Left cardiac atrium (tissue), 4 donors: ENCODE measurements at places on chromosomes 16 and 17.

GRCh38 chr17:68185820-68186219, 62.0 kb upstream of the AMZ2 start:
- DNase-seq: no peak

DNA sequence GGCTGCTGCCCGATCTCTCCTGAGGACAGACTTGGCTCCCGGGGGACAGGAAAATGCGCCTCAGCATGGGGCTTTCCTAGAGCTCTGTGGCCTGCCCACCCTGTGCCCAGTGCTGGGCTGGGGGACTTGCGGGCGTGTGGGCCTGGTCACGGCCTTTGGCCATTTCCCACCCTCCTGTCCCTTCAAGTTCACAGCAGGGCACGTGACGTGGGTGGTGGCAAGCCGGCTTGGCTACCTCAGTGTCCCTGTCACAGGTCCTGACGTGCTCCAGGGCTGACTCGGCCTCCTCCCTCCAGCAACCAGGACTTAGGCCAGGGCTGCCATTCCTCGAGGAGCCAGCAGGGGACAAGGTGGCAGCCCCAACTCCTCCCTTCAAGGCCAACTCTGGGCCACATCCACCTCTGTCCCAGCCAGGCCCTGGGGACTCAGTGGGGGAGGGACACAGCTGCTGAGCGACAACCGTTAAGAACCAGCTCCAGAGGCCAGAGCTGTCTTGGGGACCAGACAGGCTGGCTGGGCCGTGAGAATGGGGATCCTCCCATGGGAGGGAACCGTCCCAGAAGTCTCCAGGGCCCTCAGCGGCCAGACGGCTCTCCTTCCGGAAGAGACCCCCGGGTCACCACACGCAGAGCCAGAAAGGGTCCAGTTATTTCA, 981 bp upstream of the UNC13D start:
- DNase-seq: peak; percentile 85

DNA sequence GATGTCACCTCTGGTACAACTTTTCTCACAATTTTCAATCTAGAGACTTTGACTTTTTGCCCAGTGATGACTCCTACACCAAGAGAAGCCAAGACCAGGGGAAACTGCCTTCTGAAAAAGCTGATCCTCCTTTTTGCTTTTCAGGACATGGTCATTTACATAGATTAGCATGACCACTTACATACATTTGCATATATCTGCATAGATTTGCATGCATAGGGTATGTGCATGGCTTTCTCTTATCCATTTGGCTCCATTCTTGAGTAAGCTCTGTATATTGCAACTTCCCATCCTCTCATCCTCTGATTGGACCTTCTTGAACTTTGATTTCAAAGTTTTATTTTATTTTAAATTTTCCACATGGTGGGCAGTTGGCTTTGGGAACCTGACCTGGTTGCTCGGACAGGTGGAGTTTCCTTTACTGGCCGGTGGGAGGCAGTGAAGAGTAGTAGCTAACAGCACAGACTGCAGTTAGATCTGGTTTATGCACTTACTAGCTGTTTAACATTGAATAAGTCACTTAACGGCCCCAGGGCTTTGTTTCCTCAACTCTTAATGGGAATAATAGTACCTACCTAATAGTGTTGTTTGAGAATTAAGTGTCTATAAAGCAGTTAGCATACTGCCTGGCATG, 92.9 kb downstream of the GPR139 start:
- DNase-seq: no peak

DNA sequence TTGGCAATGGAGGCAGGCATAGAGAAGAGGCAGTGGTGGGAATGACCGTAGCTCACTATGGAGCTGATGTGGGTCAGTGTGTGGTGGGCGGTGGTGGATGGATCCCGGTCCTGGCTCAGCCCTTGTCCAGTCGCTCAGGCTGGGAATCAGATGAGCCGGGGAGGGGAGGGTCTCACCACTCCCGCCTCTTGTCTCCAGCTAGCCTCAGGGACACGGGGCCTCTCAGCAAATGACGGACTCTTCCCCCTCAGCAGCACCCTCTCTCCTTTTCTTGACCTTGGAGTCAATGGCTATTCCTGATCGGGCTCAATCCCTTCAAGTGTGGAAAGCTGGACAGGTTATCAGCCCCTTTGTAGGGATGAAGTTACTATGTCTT, 208.5 kb downstream of the NTN1 start:
- no peak for DNase-seq

DNA sequence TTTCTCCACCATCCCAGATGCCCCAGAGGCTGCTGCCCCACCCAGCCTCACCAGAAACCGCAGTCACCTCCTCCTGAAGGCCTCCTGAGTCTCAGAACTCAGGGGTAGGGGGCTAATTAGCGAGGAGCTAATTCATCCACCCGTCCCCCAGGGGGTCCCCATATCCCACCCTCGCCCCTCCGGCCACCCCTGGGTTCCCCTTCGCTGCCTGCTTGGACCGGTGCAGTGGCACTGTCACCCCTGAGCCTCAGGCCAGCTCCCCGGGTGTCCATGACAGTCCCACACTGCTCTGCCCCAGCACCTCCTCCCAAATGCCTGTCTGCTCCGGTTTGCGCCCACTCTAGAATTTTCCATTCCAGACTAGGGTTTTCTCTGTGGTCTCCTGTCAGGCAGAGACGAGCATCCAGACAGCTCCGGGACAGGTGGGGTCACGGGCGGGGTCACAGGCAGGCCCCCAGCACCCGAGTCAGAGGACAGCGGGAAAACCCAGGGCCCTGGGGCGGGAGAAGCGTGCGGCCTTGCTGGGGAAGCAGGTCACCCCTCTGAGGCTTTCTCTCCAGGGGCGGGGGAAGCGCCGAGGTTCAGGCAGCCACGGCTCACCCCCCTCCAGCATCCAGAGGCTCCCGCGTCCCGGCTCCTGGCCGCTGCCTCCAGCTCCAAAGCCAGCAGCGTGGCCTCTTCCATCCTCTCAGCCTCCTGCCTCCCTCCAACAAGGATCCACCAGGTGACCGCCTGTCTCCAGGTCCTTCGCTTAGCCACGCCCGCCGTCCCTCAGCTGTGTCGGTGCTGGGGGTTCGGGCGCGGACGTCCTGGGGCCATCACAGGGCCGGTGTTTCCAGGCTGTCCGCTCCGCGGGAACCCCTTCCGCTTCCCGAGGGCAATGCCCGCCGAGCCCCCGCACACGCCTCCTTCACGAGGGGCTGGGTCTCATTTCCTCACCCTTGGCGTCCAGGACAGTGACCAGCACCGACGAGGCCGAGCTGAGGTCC, 3.1 kb upstream of the PERCC1 start:
- DNase-seq: no peak

GRCh38 chr17:57108671-57109392, 23.8 kb downstream of the AKAP1 start:
- DNase-seq: no peak

- no peak for DNase-seq
Observed at GRCh38 chr17:32570081-32570396, 83.2 kb downstream of the CDK5R1 start.

- no peak for DNase-seq
Observed at GRCh38 chr17:29557085-29557738, 9.6 kb downstream of the ABHD15 start.

- peak; percentile 40 for DNase-seq
Observed at GRCh38 chr16:23509782-23510163, 521 bp downstream of the GGA2 start.

GRCh38 chr17:81179861-81180260, 13.8 kb upstream of the AATK start:
- no peak for DNase-seq

- no peak for DNase-seq
Observed at GRCh38 chr17:49873466-49873865, 25.6 kb upstream of the TAC4 start.

- DNase-seq: peak; percentile 52
Observed at GRCh38 chr17:75288770-75289114, 491 bp downstream of the SLC25A19 start.

DNA sequence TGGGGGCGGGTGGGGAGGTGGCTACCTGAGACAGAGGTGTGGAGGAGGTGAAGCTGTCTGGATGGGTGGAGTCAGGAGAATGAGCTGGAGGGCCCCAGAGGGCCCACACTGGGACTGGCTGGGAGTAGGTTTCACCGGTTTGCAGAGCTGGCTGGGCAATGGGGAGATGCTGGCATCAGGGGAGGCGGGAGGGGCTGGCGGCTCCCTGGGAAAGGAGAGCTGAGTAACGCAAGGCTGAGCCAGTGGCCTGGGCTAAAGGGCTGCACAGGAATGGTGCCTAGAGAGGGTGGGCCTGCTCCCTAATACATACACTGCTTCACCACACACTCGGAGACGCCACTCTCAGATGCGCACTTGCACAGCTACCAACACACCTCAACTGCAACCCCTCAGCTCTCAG, 12.4 kb downstream of the P3H4 start:
- no peak for DNase-seq

DNA sequence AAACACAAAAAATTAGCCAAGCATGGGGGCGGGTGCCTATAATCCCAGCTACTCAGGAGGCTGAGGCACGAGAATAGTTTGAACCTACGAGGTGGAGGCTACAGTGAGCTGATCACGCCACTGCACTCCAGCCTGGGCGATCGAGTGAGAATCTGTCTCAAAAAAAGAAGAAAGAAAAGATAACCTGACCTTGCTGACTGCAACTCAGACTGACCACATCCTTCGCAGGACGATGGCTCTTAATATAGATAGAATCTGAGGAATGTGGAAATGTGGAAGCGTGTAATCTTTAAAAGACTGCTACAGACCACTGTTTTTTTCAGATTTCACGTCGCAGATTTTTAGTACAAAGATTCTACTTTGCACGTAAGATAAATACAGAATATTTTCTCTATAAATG, 37.8 kb downstream of the KLHDC4 start:
- DNase-seq: no peak

GRCh38 chr16:85738923-85739715, 11.8 kb downstream of the C16orf74 start:
- no peak for DNase-seq

- DNase-seq: no peak
Observed at GRCh38 chr16:5333991-5334390, 236.4 kb upstream of the EEF2KMT start.

DNA sequence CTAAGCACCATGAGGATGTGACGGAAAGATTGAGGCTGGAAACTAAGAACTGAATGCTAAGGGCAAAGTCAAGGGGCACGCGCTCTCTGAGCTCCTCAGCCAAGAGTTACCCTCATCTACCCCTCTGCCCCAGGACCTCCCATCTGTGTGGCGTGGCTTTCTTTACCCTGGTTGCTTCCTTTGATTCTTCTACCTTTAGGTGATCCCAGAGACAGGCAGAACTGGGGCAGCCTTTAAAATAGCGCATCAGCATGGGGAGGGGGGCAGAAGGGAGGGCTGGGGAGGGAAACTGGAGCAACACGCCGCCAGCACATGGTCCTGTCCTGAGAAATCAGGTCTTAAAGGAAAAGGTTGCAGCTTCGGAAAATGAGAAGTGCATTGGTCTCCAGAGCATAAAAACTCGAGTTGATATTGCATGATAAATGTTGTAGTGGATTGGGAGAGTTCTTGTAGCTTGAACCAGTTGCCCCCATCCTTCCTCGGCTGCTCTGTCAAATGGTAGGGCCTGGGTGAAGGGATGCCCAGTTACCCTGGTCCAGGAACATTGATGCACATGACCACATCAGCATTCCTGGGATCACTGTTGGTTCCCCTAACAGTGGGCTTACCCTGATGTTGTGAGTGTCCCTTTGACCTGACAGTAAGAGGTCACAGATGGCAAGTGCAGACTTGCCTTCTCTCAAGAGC, 29.7 kb downstream of the LDHD start:
- no peak for DNase-seq

DNA sequence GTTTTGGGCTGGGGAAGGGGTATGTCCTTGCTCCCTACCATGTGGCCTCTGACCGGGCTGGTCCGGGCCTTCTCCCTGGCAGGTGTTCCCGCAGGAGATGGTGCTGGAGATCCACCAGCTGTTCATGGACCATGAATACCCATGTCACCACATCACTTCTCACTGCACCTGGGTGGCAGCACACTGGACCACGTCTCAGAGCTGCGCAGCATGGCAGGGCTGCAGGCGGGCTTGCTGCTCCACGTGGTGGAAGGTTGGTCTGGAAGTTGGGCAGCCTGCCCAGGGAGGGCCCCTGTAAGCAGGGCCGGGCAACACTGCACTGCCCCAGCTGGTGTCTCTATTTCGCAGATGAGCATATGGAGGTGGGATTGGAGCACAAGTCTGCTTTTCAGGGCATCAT, 169.5 kb upstream of the ZNF267 start:
- DNase-seq: no peak

DNA sequence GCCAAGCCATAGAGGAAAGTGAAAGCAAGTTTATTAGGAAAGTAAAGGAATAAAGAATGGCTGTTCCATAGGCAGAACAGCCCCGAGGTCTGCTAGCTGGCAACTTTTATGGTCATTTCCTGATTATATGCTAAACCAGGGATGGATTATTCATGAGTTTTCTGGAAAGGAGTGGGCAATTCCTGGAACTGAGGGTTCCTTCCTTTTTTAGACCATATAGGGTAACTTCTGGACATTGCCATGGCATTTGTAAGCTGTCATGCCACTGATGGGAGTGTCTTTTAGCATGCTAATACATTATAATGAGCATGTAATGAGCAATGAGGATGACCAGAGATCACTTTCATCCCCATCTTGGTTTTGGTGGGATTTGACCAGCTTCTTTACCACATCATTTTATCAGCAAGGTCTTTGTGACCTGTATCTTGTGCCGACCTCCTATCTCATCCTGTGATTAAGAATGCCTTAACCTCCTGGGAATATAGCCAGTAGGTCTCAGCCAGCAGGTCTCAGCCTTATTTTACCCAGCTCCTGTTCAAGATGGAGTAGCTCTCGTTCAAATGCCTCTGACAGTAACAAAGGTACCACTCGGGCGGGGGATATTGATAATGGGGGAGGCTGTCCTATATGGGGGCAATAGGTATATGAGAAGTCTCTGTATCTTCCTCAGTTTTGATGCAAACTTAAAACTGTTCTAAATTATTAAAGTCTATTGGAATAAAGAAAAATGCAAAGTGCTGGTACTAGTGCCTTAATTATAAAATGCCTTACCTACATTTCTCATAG, 38.9 kb upstream of the HELZ start:
- DNase-seq: no peak

DNA sequence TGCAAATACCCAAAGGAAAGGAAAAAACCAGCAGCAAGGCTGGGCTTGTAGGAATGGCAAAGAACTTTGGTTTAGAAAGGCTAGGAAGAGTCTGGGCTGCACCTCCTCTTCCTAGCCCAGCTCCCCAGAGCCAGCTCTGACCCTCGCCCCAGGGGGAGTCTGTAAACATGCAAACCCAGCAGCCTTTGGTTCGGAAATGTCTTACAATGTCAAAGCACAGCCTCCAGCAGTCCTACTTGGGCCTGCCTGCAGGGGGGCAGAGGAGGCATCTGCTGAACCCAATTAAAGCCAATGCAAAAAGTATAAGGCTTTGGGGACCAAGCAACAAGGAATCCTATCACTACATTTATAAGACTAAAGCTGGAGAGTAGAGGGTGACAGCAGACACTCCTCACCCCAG, 5.0 kb upstream of the FTSJ3 start:
- no peak for DNase-seq
